ENCODE measurements at places on chromosomes 4 and X.

DNA sequence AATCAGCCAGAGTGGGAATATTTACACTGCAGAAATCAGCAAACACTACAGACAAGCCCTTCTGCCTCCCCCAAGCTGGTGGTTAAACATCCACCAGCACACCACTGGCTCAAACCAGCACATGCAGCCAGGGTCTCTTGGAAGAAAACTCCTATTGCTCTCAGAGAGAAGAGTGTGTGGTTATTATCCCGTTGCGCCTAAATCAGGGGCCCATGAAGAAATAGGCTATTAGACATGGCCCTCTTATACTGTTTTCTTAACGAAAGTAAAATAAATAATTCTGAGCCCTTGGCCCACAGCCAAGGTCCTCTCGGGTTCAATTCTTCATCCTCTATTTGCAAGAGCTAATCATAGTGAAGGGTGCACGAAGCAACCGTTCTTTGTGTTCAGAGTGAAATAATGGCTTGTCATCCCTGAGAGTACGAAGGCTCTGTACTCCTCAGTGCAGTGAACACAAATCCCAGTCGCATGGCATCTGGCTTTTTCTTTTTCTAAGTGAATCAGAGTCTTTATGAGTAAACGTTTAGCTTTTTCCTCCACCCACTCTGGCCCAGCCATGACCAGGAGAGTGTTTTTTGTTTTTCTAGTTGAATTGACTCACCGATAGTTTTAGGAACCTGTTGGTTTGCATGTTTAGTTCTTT, 33.4 kb upstream of the RBM47 start:
- DNase-seq: peak; percentile 81

GRCh38 chrX:12997906-12998687, 23.2 kb downstream of the TMSB4X start:
- no peak for DNase-seq

DNA sequence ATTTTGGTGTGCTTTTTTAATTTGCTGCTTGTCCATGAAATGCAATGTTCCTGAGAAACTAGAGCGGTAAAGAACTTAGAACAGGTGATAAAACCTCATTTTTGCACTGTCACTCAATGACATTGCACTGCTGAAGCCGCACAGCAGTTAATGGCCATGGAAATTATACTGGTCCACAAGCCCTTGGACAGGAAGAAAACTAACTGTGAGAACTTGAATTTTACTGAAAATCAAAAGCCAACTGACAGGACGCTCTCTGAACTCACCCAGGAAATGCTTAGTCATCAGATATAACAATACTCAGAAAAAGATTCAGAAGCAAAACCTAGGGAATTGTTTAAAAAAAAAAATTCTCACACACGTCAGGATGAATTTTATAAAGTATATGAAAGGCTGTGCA, 246.4 kb upstream of the SLC7A11 start:
- DNase-seq: no peak

GRCh38 chrX:55716937-55717336, 612 bp upstream of the RRAGB start:
- DNase-seq: no peak

GRCh38 chrX:152915541-152916241, 17.8 kb downstream of the ZNF185 start:
- DNase-seq: no peak

GRCh38 chr4:30840571-30840970, 120.4 kb downstream of the PCDH7 start:
- DNase-seq: no peak

GRCh38 chr4:152976212-152976761, 40.2 kb downstream of the FHDC1 start:
- DNase-seq: no peak

DNA sequence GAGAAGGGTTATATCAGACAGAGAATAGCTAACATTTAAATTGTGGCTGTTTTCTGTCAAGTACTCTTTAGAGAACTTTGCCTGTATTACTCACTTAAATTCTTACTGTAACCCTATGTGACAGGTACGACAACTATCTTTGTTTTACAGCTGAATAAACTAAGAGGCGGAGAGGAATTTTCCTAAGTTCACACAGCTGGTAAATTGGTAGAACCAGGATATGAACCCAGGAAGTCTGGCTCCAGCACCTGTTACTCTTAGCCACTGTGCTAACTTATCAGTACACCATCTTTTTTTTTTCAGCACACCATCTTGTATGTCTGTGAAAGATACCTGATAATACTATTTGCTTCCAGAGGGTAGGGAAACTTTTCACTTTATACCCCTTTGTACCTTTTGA, 2.0 kb upstream of the SYP start:
- no peak for DNase-seq

DNA sequence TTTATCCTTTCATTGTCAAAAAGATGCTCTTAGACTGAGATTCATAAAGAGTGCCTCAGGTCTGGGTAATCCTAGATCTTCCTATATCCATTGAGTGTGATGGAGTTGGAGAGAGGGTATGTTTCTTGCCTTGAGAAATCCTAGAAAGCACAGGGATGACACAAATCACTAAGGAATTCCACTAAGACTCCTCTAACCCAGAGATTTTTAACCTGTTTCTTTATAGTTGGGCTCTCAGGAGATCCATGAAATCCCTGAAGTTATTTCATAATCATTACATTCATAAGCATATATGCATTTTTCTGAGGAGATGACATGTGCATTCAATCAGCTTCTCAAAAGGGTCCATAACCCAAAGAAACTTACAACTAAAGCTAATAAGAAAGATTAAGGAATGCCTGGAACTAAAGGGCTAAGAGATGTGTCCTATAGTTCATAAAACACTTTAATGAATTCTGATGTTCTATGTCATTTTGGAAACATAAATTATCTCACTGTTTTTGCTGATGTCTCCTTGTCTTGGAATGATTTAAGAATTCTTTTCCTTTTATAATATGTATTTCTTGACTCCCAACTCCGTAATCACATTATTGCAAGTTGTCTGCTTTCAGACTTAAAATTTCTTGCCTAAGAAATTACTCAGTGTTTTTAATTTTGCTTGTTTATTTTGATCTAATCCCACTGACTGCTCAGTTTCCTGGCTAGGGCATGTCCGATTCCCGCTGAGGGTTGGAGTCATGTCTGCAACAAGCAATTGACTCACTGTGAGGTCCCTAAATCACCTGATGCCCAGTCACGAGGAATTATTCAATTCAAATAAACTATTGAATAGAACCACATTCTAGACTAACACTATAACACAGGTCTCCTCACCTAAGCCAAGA, 2.8 kb upstream of the AMTN start:
- DNase-seq: peak; percentile 89

- no peak for DNase-seq
Measured at GRCh38 chr4:143417679-143418403, 81.2 kb downstream of the GAB1 start.

- peak; percentile 29 for DNase-seq
Measured at GRCh38 chr4:108725457-108725856, 37.4 kb downstream of the ETNPPL start.

DNA sequence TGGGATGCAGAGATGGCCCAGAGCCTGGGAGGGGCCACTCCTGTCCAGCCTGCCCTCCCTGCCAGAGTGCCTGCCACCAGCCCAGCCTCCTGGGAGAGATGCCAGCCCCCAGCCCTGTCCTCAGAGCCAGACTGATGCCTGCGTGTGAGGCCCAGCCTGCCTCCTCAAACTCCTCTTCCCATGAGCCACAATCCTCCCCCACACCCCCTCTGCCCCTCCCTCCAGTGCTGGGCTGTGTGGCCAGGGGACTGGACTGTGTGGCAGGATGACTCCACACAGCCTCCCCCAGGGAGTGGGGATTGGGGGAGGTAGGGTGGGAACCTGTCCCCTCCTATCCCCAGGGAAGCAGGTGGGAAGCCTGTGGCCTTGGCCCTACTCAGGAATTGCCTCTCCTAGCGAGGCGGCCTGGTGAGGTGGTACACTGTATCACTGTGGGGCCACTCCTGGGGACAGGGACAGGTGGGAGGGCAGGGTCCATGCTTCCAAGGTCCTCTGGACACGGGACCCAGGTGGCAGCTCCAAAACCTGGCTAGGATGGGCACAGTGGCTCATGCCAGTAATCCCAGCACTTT, 4.3 kb upstream of the SH3BP2 start:
- no peak for DNase-seq

GRCh38 chr4:80017125-80017854, 55.7 kb downstream of the ANTXR2 start:
- peak; percentile 99 for DNase-seq

- DNase-seq: no peak
Measured at GRCh38 chrX:47226531-47227333, 6.1 kb upstream of the USP11 start.

- no peak for DNase-seq
Measured at GRCh38 chrX:51694254-51694653, 11.6 kb upstream of the CENPVL2 start.

- no peak for DNase-seq
Measured at GRCh38 chr4:23779839-23780238, 110.0 kb downstream of the PPARGC1A start.

DNA sequence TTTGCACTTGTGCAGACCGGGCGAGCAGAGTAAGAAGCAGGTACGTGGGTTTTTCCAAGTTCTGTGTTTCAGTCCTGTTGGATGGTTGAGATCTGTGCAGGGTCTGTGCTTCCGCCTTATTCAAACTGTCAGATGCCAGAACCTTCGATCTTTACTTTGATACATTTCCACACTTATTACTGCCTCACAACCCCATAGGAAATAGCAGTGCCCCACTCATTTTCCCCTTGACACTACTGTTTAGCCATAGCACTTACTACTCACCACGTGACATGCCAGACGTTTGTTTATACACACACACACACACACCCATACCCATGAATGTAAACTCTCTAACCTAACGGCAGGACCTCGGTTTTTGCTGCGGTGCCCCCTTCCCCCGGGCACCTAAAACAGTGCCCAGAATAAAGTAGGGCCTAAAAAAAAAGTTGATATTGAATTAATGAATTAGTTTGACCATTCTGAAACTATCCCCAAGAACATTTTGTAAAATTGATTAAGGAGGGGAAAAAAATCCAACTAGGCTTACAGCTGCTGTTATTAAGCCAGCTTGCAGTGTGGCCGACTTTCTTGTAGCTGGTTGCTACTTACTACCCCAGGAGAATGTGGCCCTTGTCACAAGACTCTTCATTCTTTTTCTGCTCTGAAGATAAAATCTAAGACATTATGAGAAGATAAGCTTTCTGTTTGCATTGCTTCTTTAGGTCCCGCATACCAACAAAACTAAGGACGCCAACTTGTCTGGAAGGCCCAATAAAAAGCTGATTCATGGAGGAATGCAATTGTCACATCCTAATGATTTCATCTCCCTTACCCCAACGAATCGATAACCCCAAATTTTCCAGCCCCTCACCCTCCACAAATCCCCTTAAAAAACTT, 704 bp upstream of the SEPSECS start:
- no peak for DNase-seq
